ENCODE measurements at places on chromosomes 6 and 20.

DNA sequence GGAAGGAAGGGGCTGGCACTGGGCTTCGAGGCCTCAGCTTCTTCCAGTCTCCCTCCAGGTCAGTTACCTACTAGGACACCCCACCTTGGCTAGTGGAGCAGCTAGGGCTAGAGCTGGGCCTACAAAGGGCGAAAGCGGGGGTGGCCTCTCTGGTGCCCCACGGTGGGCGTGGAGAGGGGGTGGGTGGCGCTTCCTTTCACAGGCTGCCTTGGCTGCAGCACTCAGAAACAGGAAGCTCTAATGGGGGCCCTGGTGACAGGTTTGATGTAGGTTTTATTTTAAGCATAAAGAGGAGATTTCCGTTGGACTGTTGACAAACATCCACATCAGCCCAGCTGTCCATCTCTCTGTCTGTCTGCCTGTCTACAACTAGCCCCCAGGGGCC lies 13.4 kb downstream of the FAM110A start:
- no peak for DNase-seq

GRCh38 chr6:43582911-43583310 lies 6.9 kb downstream of the POLH start:
- no peak for DNase-seq

DNA sequence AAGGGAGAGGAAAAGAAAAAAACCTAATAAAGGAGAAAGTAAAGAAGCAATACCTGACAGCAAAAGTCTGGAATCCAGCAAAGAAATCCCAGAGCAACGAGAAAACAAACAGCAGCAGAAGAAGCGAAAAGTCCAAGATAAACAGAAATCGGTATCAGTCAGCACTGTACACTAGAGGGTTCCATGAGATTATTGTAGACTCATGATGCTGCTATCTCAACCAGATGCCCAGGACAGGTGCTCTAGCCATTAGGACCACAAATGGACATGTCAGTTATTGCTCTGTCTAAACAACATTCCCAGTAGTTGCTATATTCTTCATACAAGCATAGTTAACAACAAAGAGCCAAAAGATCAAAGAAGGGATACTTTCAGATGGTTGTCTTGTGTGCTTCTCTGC lies 70.8 kb upstream of the RNF146 start:
- no peak for DNase-seq

GRCh38 chr20:46761566-46761965 lies 52.1 kb downstream of the SLC2A10 start:
- no peak for DNase-seq

GRCh38 chr6:62367601-62368000 lies 81.6 kb upstream of the KHDRBS2 start:
- DNase-seq, result no peak

- no peak for DNase-seq
Measured at GRCh38 chr6:167736486-167737204, 90.1 kb upstream of the AFDN start.

DNA sequence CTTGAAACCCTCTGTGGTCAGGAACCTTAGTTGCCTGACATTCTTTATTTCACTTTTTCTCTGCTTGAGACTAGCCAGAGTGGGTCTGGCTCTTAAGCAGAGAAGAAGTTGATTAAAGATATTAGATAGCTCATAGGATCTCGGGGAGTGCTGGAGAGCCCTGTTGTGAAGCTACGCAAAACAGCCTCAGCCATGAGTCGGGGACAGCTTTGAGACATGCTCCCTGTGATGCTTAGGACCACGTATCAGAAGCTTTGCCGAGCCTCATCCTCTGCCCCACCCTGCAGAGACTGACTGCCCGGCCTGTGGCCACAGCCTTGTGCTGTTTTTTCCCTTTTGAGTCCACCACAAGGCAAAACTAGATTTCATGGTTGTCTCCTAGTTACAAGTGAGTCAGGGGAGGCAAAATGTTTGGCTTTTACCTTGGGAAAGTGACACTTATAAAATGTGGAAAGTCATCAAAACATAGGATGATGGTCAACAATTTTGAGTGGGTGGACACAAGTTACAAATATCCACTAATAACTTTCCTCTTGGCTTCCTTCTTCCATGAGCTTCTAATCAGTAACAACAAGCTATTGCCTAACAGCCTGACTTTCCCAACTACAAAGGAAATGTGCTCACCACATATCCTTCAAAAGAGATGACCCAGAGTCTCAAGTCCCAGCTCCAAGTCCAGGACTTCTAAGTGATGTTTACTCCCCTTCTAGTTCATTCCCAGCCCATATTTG lies 108.4 kb downstream of the JAG1 start:
- DNase-seq, result no peak

- no peak for DNase-seq
Measured at GRCh38 chr20:9202420-9203080, 133.7 kb downstream of the PLCB4 start.

DNA sequence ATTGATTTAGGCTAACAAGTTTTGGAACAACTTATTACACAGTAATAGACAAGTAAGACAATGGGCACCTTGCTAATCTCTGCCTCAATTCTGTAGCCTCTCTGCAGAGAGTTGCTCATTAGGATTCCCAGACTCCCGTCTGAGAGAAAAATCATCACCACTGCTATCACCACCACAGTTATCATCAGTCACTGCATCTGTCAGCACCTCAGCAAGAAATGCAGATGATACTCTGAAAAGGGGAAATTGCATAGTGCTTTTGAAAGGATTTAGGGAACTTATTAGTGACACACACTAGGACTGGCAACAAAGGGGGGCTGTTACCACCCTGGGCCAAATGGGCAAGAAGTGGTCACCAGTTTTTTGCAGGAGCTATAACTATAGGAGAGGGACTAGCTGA lies 39.9 kb downstream of the FOXA2 start:
- no peak for DNase-seq

- DNase-seq, result no peak
Measured at GRCh38 chr6:46015119-46015968, at the start of gene CLIC5. Gene CLIC5 (minus strand): TSS chr6:46015860. CDS start chr6:46015542, 318 bp downstream.
